T-helper 2 cell treated with Interferon-gamma antibody and Interleukin-4, amounts not matched to agents 100 ng/mL and 5 ng/mL, for 36 hours (primary cell): ENCODE measurements at places on chromosomes 3 and 15. TPM values are rescaled to one million over a fixed set of nuclear protein-coding genes. Genes with fewer than 3 reads are reported as not detected.

The PLSCR5 gene
- not detected in 2 replicates for total RNA-seq

The FNDC3B gene
- 16.6 and 18.4 TPM in 2 replicates for total RNA-seq

The PAK6 gene
- total RNA-seq, result 0.43 and 0.64 TPM in 2 replicates

The KNSTRN gene
- total RNA-seq, result 52.1 and 53.6 TPM in 2 replicates

The CCDC191 gene
- 3.0 TPM in 2 replicates for total RNA-seq

The NLGN1 gene
- not detected in 2 replicates for total RNA-seq

The ATP13A5 gene
- total RNA-seq, result not detected in 2 replicates

The SLMAP gene
- total RNA-seq, result 51.1 and 53.4 TPM in 2 replicates

The GP5 gene
- total RNA-seq, result 1.0 and 1.1 TPM in 2 replicates
